SK-N-SH (cell line): ENCODE measurements at places on chromosomes 6 and 20. TPM values are rescaled to one million over a fixed set of nuclear protein-coding genes. Genes with fewer than 3 reads are reported as not detected.

BPIFB4 gene
- polyA plus RNA-seq: not detected in 2 replicates

LY6G5B gene
- polyA plus RNA-seq: 12.7 and 20.6 TPM in 2 replicates

LINC00237 gene
- not detected in 2 replicates for polyA plus RNA-seq

TFAP2C gene
- polyA plus RNA-seq: not detected in 2 replicates

BANF2 gene
- polyA plus RNA-seq: not detected in 2 replicates

HMGN4 gene
- polyA plus RNA-seq: 76.3 and 79.7 TPM in 2 replicates
